EL (cell line): ENCODE measurements at places on chromosomes 5 and 9.

- DNase-seq, result no peak
These were observed 86.8 kb downstream of the MELK start for GRCh38 chr9:36659500-36659899.

GRCh38 chr5:179763215-179763945, 30.4 kb upstream of the LTC4S start:
- peak; percentile 78 for DNase-seq

DNA sequence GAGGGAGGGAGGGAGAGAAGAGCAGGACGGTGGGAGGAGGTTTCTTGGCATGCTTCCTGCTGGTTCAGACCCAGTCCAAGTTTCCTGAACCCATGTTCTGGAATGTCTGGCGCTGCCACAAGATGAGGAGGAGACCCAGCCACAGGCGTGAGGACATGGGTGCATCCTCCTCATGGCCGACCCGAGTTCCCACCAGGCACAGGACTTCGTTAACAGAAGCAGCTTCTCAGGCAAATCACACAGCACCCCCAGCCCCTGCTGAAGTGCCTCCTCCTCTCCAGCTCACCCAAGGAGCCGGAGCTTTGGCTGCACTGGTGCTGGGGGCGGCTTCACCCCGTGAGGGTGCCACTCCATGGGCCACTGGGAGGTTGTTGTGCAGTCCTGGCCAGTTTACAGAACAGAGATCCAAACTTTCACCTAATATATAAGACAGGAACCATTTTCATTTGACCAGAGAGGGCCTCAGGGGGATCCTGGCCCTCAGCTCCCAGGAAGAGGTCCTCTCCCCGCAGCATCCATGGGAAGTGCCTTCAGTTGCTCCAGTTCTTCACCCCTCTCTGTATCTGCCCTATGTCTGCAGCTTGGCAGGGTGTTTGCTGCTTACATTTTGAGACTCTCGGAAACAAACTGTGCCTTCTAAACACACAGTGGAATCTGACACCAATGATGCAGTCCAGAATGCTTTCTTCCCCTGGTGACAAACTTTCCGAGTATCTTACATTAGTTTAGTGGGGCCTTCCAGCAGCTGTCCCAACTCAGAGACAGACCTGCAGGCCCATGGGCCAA, 10.2 kb upstream of the NKD2 start:
- no peak for DNase-seq

DNA sequence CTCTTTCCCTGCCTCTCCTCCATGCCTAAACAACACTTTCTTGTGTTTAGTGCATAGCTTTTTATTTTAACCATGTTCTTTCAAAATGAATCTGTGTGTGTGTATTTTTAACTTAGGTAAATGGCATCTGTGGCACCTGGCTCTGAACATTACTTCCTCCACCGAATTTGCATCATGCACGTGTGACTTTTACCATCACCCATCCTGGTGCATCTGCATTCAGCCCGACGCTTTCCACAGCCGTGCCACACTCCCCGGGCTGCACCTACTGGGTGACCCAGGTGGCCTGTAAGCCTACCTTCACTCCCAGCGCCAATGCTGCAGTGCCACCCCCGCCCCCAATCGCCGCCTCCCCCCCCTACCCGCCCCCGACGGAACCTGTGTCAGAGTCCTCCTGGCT, 12.7 kb upstream of the FCN1 start:
- no peak for DNase-seq

DNA sequence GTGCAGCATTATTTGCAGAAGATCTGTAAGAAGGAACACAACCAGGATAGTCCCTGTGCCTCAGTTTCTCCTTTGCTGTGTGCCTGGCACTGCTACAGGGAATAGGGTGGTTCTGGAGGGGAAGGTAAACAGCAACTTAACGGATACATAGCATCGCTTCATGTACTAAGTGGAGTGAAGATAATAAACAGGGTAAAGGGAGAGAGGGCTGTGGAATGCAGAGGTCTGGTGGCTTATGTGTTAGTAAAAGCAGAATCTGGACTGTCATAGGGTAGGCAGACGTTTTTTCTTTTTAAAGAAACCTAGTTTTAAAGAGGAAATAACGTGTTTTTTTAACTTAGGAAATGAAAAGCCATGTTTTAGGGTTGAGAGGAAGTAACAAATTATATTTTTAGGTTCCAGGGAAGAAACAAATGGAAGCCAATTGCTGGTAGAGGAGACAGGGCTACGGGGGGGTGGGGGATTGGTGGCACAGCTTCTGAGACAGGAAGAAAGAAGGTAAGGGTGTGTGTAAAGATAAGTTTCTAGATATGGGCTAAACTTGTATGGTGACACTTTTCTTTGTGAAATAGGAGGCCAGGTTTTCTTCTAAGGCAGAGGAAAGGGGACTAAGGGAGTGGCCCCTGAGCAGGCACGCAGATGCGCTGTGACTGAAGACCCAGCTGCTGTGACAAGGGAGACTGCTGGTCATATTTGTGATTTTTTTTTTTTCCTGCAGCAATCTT, 1.3 kb downstream of the GNG10 start:
- no peak for DNase-seq

DNA sequence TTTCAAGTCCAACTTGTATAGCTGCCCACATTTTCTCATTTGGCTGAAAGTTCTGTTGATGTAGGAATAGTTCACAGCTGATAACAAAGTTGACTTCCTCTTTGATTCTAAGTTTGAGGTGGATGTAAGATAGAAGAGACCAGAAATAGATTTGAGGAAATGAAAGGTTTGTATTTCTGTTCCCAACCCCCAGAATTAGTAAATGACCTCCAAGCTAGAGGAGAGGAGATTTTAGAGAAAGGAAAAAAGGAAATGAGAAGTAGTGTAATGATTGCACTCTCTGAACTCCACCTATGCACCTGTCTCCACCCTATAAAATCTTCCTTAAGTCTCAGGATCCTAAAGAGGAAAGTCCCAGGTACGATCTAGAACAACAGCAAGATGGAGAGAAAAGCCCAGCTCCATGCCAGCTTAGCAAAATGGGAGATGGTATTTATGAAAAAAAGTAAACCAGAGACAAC, 130.4 kb upstream of the POC5 start:
- DNase-seq, result no peak

DNA sequence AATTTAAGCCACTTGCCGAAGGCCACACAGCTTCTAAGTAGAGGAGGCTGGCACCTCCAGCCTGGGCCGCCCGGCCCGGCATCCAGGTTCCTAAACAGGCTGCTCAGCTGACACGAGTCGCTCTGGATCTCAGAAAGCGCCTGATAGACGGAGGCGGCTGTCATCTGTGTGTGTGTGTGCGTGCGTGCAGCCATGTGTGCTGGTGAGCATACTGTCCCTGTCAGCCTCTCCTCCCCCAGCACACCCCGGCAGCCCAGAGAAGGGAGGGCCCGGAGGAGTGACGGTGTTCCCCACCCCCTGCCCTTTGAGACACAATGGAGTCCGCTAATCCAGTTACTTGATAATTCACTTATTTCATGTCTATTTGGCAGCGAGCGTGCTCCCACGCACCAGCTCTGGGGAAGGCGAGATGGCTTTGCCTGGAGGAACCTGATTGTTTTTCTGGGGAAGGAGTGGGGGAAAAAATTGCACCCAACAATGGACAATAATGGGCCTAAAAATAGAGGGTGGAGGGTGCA, 20.0 kb downstream of the NTNG2 start:
- DNase-seq, result no peak

- no peak for DNase-seq
These were observed 4.4 kb upstream of the TBC1D13 start for GRCh38 chr9:128782669-128783068.

DNA sequence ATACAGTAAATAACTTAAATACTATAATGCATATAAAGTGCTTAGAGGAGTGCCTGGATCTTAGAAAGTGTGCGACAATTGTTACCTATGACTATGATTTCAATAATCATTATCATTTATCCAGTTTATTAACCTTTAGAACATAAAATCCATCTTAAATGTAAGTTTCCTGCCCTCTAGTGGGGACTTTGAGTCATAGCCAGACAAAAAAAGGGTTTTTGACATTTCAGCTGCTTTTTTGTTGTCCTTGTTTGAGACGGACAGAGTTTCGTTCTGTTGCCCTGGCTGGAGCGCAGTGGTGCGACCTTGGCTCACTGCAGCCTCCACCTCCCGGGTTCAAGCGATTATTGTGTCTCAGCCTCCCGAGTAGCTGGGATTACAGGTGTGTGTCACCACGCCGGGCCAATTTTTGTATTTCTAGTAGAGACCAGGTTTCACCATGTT, 9.7 kb upstream of the C9orf152 start:
- DNase-seq, result peak; percentile 53

- no peak for DNase-seq
These were observed 204.4 kb upstream of the IER5L start for GRCh38 chr9:129382281-129383018.

DNA sequence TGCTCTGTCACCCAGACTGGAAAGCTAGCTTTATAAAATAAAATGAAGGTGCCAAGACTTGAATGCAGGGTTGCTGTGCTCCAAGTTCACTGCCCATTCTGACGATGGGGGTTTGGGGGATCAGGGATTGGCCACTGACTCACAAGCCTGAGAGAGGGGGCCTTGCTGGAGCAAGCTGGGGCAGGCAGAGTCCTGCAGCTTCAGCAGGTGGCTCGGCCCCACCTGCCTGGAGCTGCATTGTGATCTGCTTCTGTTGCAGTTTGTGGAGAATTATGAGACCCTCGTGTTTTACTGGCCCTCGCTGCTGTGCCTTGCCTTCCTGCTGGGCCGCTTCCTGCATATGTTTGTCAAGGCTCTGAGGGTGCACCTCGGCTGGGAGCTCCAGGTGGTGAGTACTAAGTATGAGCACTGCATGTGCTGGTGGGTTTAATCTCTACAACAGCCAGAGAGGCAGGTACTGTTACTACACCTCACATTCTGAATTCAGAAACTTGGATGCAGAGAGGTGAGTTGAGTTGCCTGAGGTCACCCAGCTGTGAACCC, 31.1 kb upstream of the CCDC180 start:
- DNase-seq, result no peak

DNA sequence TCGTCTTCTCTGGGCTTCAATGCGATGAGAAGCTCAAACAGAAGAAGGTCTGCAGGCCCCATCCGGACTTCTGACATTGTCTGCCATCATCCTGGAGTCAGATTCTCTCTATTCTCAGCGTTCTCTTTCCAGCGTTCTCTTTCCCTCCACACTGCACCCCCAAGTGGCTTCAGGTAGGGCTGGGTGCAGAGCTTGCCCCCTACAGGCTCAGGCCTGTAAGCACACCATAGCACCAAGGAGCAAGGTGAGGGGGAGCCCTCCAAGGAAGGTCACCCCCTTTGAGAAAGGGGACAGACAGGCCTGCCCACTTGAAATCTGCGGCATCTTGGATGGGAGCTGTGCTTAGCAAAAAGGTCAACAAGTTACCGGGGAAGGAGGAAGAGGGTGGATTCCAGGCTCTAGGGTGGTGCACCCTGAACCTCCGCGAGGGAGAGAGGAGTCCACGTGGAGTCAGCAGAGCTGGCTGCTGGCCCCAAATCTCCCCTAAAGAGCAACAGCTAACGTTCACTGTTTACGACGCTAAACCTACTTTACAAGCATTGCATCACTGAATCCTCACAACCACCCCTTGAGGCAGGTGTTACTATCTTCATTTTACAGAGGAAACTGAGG, 27.5 kb downstream of the GPX3 start:
- DNase-seq, result no peak

- no peak for DNase-seq
These were observed 458.6 kb downstream of the NR2F1-AS1 start for GRCh38 chr5:93122446-93122845.

DNA sequence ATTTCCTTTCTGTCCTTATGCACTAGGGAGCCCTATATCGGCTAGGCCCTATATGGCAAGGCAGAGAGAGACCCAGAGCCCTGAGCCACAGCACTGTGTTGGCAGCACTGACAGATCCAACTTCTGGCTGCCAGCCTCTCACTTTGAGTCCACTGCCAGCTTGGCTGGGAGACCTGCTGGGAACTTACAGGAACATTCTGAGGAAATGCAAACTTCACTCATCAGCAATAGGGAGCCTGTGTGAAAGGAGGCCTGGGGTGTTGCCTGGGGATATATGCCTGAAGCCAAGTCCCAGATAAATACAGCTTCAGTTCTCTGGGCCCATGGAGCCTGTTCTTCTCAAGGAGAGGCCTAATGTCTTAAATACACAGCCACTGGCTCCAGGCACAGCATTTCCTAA, 78.0 kb downstream of the ADRB2 start:
- no peak for DNase-seq

GRCh38 chr5:178476531-178476930, 113.7 kb downstream of the COL23A1 start:
- DNase-seq, result no peak

DNA sequence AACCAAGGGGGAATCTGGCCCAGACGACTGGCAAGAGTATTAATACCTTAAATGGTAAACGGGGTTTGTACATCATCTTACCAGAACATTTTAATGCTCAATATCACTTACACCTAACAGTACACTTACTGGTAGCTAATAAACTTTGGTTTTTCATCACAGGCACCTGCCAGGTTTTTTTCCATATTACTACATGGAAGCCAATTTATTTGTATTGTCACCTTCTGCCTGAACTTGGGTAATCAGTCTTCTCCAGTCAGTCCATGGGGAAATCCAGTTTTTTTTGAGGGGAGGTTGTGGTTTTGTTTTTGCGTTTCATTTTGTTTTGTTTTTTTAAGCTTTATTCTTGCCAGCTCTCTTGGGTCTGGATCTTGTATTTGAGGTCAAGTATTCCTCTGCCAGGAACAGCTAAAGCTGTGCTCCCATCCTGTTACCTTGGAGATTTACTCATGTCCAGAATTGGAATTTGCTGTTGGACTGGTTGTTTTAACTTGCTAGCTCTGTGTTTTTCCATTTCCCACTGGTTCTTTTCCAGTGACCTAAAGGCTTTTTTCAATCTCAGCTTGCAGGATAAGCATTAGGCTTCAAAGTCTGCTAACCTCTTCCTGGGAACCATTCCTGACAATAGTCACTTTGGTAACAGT, 11.1 kb upstream of the NADK2 start:
- DNase-seq, result no peak

DNA sequence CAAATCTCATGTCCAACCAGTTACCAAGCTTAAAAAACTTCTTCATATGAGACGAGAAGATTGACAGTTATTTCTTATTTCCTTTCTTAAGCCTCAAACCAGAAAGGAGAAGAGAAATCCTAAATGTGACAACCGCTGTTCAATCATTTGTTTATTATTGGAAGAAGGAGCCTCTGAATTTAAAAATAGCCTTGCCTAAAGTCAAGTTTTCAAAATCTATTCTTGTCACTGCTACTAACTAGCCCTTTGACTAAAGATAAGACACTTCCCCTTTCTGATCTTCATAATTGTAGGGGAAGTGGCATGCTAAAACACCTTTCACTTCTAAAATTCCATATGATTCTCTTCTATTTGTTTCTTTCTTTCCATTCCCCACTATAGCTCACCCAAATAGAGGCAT, 106.2 kb upstream of the EMB start:
- no peak for DNase-seq

- peak; percentile 21 for DNase-seq
These were observed 44.5 kb downstream of the AMBP start for GRCh38 chr9:114033397-114034103.

DNA sequence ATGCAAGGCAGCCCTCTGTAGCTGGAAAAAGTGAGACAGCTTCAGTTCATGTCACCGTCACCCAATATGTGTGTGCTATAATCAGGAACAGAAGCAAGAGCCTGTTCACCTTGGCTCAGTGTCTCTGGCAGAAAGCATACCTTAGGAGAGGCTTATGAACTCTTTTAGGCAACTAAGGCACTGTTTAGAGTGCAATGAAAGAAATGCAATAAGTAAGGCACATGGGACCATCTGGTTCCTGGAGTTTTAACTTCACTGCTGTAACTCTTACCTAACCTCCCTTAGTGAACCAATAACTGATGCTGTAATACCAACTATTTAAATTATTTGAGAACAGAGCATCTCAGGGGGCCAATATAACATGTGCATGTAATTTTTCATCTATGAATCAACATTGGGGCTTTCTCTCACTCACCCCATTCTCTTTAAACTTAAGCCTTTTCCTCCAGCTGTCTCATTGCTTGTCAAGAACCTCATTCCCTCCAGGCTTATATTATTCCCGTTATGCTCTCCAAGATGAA, 32.4 kb downstream of the C9 start:
- peak; percentile 30 for DNase-seq
